Central memory CD8-positive, alpha-beta T cell (primary cell): ENCODE measurements at places on chromosomes 11 and 22.

DNA sequence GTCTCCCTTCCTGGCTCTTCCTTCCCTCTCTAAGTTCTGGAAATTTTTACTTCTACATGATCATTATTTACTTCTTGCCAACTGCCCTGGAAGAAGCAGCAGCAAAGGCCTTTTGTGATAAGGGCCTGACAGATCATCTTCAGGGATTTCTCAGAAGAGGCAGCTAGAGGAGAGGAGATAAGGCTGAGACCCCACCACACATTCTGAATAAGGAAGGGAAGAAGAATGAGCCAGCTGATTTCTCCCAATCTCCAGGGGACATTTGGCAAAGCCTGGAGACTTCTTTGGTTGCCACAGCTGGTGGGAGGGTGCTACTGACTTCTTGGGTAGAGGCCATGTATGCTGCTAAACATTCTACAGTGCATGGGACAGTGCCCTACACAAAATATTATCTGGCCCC lies 122.4 kb upstream of the OR9Q1 start:
- DNase-seq: no peak

- DNase-seq: no peak
These were observed 3.8 kb upstream of the LRRC74B start for GRCh38 chr22:21041937-21042336.

- DNase-seq: no peak
These were observed 13.5 kb downstream of the LRP5 start for GRCh38 chr11:68325907-68326220.

DNA sequence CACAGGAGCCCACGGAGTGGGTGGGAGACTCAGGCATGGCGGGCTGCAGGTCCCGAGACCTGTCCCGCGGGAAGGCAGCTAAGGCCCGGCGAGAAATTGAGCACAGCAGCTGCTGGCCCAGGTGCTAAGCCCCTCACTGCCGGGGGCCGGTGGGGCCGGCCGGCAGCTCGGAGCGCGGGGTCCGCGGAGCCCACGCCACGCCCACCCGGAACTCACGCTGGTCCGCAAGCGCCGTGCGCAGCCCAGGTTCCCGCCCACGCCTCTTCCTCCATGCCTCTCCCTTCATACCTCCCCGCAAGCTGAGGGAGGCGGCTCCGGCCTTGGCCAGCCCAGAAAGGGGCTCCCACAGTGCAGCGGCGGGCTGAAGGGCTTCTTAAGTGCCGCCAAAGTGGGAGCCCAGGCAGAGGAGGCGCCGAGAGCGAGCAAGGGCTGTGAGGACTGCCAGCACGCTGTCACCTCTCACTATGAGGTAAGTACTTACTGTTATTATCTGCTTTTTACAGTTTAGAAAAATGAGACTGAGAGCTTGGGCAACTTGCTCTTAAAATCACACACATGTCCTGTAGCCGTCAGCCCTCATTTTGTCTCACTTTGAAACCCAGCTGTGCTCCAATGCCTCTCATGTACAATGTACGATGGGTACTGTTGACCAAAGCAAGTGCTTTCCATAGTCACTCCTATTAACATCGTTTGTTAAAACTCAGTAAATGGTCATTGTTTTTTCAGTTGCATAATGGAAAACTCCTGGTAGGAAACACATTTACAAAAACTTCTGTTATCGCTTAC lies 12.2 kb upstream of the OR10D3 start:
- no peak for DNase-seq

- DNase-seq: no peak
These were observed 6.3 kb downstream of the PKP3 start for GRCh38 chr11:400241-400689.

DNA sequence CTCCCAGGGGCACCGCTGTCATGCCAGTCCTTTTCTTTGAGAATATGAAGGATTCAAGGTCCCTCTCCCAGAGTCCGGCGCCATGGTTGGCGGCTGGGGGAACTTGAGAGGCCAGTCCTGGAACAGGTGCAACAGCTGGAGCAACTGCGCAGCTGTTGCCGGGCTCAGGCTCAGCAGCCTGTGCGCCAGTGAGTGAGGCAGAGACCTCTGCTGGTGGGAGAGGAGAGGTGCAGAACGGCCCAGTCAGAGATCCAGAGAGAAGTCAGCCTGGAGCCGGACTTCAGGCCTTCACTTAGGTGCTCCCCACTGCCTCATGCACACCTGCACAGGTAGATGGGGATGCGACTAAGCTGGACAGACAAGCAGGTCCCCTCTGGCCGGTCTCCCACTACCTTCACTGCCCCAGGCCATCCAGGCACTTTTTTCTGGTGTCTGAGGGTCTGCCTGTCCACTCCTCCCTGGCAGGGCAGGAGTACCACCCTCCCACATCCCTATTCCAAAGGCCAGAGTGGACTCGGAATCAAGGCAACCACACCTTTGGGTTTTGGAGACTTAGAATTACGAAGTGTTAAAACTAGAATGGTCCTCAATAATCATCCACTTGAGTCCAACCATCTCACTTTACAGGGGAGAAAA lies 4.6 kb downstream of the CHRDL2 start:
- peak; percentile 33 for DNase-seq

DNA sequence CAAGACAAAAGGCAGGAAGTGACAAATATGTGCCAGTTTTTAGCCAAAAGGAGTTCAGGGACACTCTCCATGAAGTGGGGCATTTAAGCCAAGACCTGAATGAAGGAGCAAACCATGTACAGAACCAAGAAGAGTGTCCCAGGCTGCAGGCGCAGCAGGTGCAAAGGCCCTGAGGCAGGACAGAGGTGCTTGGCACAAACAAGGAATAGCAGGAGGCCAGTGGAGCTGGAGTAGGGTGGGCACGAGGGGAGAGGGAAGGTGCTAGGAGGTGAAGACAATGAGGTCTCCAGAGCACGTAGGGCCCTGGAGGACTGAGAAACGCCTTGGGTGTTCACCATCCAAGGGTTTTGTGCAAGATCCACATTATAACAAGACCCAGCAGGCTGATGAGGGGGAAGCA lies 474.1 kb downstream of the MN1 start:
- no peak for DNase-seq

DNA sequence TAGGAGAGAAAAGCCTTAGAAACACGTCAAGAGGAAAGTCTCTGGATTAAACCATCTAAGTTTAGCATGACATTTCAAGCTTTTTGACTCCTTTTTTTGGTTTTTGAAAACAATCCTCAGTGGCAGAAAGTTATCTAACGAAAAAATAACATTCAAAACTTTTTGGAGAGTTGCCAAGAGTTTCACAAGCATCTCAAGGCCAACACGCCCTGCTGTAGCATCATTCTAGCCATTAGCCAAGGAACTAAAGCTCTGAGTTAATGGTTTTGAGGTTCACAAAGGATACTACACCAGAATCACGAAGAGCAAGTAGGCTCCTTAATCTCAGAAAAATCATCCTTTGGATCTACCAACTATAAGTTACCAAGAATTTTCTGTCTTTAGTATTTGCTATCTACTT lies 94.8 kb downstream of the PICALM start:
- DNase-seq: no peak
